ENCODE measurements at places on chromosomes 7 and 10.

GRCh38 chr7:150323682-150324372, 482 bp upstream of the ACTR3C start:
- DNase-seq: no peak

- DNase-seq: no peak
These were observed 189.2 kb downstream of the SEMA3D start for GRCh38 chr7:84997626-84998025.

DNA sequence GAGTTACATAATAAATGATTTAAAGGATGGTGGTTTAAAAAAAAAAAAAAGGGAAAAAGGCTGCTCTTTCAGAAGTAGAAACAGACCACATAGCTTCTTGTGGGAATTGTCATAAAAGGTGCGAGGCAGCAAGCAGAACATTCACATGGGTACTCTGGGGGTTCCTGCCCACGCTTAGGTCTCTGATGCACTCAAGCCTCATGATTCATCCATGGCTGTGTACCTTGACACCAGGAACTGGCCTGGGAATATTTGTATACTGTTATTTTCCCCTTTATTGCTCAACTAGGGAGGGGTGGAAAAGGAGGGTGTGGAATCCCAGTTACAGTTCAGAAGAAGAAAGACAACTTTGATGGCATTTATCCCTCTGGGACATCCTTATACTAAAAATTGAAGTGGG, 4.0 kb downstream of the PON2 start:
- no peak for DNase-seq

- DNase-seq: no peak
These were observed 481.5 kb upstream of the AKR1E2 start for GRCh38 chr10:4344492-4344994.

DNA sequence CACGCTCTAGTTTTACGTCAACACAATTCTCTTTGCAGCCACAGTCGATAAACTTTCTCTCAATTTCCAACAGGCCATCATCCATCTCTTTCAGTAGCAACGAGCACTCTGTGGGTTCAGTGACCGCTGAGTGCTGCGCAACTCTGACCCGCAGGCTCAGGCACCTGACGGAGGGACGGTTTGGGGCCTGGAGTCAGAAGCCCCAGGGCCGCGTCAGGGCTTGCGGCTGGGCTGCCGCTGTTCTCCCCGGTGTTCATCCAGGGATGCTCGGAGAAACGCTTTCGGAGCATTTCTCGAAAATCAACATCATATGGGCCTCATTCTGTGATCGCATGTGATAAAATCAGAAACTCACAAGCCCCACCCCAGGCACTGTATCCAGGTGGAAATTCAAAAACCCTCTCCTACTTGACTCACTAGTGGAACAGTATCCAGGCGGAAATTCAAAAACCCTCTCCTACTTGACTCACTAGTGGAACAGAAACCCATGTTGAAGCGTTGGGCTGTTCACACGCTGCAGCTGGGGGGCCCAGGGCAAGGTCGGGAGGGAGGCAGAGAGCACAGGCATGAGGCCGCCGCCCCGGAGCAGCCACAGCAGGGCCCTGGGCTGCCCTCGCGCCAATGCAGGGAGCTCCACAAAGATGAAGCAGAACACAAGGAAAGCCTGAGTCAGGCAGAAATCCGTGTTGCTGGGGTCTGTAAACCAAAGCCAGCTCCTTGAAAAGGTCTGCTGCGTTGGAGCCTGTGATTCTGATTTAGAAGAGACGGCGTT, 73.3 kb upstream of the NKX6-2 start:
- no peak for DNase-seq

- DNase-seq: no peak
These were observed 8.4 kb downstream of the RAB18 start for GRCh38 chr10:27512548-27512947.

- DNase-seq: no peak
These were observed 461.4 kb downstream of the GRM8 start for GRCh38 chr7:126791306-126791705.

DNA sequence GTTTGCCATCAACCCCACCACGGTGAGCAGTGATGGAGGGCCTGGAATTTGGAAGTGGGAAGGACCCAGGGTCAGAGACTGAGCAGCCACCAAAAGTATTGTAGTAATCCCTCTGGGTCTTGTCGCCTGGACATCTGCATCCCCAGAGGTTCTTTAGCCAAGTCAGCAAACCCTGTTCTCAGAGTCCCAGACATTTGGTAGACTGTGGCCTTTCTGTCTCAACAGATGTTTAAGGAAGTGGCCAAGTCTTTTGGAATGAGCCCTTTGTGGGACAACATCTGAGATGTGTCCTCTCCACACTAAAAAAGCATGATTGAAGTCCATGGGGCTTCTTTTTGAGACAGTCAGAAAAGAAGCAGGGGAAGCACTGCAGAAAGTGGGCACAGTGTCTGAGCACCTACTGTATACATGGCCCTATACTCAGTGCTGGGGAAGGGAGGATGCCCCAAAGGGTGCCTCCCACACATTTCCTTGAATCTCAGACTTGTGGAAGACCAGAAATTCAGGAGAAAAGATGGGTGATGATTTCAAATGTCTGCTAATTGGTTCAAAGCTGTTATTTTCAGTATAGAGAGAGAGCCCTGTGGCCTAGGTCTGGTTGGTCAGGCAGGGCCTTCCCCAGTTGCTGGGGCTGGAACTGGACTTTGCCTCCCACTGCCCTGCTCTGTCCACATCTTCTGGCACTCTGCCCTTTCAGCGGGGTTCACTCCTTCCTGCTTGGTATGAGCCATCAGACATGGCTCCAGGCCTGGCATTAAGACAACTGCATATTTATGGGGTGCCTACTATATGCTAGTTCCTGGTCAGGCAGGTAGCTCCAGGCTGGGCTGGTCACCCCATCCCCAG, 26.5 kb upstream of the VSIR start:
- DNase-seq: no peak

GRCh38 chr10:38146579-38147333, 52.6 kb downstream of the ZNF37A start:
- no peak for DNase-seq

DNA sequence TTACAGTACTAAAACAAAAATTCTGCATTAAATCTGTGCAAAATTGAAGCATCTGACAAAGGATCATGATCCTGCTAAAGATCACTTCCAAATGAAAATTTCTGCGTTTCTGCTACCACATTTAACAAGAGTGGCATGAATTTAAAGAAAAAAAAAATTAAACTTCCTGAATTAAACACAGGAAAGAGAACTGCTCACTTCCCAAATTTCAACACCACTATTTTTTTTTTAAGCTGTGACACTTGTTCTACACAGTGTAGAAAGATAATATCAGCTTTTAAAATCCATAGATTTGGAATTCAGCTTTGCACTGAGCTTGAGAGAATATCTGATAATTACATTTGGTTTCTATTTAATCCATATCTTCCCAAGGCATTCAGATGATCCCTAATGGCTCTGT, 73.6 kb downstream of the EPC1 start:
- no peak for DNase-seq

All from NCI-H524 (cell line).